RPMI8226 (cell line): ENCODE measurements at places on chromosomes 5 and 9.

DNA sequence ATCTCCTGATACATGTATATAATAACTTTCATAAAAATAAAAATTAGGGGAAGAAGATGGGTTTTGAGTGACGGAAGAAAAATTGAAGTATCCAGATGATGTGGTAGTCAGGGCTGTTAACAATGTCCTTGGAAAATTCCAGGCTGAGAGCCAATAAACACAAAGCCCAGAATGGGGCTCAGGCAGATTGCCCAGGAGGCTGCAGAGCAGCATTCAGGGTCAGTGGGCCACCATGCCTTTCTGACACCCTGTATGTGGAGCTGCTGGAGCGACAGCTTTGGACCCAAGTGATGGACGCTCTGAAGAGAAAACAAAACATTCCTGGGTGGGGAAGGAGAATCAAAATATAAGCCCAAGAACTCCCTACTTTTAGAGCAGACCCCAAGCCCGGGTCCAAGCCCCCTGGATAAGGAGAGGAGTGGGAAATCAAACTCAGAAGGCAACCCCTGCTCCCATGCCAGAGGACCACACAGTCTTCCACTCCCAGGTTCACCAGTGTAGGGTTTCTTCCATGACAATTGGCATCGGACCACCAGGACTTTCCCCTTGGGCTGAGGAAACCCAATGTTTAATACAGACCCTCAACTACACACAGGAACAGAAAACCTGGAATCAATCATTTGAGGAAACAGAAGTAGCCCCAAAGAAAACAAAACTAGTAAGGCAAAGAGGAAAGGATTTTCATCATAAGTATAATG lies 45.7 kb upstream of the SPATA31C2 start:
- DNase-seq, result no peak

GRCh38 chr9:138112090-138112748 lies 234.6 kb downstream of the CACNA1B start:
- DNase-seq, result no peak

- DNase-seq, result peak; percentile 62
Observed at GRCh38 chr9:129550199-129550839, 70.6 kb downstream of the C9orf50 start.

GRCh38 chr5:36877667-36878391 lies 1.3 kb downstream of the NIPBL start:
- DNase-seq, result peak; percentile 26

DNA sequence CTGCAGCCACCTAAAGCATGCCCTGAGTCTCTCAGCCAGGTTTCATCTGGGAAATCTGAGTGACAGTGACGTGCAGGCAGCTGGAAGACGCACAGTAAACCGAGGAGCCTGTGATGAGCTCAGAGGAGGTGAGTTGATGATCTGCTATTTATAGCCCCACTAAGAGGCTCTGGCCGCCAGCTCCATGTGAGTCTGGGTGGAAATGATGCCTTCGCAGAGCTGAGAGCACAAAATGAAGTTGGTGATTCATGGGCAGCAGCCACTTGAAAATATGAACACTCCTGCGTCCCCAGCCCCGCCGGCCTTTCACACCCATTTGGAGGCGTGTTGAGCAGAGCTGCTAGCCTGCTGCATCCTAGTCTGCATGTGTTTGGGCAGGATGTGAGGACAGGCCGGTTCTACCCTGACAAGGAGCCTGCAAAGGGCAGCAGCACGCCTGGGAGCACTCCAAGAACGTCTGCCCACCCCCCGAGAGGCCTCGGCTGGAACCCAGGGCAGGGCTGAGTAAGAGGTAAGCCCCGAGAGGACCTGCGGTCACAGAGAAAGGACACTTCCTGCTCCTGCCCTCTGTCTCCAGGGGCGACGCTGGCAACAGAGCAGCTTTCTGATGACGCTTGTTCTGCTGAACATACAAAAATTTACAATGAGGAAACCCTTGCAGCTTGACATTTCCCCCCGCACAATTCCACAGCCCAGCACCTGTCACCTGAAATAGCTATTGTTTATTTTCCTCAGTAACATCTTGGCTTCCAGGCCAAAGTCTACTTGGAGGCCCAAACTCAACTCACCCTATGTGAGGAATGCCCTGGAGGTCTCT lies 25.1 kb upstream of the CDKN2AIPNL start:
- peak; percentile 97 for DNase-seq

DNA sequence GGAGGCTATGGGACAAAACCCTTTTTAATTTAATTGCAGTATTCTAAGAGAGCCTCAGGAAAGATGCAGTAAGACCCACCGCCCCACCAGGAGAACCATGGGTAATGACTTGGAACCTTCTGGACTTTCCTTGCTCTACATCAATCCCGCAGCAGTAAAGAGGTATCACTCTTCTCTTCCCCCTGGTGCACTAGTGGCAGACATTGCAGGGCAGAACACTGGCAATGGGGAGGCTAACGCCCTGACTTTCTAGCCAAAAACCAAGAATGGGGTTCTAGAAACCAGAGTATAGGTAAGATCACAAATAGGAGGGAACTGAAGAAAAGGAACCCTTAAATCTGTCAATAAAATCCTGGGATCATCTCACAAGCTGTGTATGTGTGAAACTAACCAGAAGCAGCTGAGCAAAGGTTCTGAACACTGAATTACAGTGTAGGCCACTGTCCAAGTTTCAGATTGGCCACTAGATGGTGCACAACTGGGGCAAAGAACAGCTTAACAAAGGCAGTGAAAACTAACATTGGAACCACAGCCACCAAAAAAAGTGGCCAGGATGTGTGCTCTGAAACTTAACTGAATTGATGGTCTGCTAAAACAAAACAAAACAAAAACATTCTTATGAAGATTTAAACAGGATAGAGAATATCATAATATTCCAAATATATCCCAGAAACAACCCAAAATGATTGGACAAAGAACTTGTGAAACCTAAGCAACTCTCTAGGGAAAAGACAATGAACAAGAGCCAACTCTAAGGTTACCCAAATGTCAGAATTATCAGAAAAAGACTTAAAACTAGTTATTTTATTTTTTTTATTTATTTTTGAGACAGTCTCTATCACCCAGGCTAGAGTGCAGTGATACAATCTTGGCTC lies 6.6 kb upstream of the FAM151B start:
- DNase-seq, result peak; percentile 74

- no peak for DNase-seq
Observed at GRCh38 chr9:16413509-16414016, 456.9 kb downstream of the BNC2 start.

DNA sequence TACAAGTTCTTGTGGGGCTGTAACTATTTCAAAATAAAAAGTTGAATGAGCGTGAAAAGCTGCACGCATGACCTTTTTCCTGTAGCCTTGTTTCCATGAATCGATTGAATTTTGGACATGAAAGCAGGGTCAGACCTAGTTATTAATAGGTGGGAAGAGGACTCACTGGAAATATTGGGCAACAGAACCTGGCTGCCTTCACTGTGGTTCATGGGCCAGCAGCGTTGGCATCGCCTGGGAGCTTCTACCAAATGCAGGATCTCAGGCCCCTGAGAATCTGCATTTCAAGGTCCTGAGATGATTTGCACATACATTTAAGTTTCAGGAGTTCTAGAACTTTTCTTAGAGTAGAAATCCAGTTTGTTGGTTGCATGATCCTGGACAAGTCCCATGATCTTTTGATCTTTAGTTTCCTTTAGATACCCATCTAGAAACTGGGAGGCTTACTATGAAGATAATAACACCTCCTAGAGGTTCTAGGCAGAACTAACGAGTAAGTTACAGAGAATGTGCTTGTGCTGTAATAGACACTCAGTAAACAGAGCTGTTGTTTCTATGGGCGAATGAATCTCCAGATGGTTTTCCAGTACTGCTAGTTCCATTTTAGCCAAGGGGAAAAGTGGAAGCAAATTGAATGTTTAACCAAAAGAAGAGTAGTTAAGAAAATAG lies 12.4 kb downstream of the ANKRD33B start:
- no peak for DNase-seq
